ENCODE measurements at places on chromosomes 16 and 17.

- DNase-seq, result no peak
Measured at GRCh38 chr16:80993834-80994233, 12.9 kb downstream of the CMC2 start.

- DNase-seq, result no peak
Measured at GRCh38 chr16:46916980-46917379, 32.8 kb downstream of the GPT2 start.

GRCh38 chr16:3513892-3514583 is 13.2 kb downstream of the CLUAP1 start:
- no peak for DNase-seq

GRCh38 chr16:57734308-57734924 is 1.2 kb upstream of the KATNB1 start:
- DNase-seq, result no peak

DNA sequence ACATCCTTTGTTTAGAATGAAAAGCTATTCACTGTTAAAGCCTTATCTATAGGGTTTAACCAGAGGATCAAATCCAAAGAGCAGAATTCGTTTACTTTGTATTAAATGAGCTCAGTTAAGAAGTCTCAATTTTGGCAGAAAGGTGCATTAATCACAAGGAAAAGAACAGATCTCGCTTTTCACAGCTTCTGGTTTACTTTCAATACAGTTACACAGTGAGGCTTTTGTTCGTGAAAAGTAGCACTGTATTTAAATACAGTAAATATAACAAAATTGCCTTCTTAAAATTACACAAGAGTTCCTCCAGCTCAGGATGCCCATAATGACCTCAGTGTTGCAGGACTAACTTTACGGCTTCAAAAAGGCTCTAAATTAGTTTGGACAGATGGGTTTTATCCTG is 669.1 kb upstream of the SALL1 start:
- no peak for DNase-seq

DNA sequence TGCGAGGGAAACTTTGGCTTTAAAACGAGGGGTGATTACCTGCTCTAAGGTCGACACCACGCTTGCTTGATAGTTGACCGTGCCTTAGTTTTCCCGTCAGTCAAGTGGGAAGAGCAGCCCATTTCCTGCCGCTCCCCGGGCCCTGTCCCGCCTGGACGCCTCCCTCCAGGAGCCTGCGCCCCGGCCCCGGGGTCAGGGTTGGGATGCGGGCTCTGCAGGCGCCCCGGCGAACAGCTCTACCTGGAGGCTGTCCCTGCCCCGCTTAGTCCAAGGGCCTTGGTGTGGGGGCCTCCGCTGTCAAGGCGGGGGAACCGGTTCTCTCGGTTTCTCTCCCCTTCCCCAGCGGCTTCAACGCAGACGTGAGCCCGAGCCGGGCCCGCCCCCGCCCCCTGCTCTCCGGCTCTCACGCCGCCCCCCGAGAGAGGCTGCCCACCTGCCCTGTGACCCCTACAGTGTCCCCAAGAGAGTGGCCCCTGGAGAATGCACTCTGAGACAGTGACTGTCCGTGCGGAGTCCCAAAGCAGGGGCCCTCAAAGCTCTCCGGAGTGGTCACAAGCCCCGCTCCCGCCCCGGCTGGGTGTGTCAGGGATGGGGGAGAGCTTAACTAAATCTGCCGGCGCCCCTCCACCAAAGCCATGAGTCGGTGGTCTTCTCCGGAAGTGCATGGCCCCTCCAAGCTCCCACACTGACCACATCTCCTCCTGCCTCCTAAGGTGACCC is 117.4 kb upstream of the SMURF2 start:
- DNase-seq, result no peak

DNA sequence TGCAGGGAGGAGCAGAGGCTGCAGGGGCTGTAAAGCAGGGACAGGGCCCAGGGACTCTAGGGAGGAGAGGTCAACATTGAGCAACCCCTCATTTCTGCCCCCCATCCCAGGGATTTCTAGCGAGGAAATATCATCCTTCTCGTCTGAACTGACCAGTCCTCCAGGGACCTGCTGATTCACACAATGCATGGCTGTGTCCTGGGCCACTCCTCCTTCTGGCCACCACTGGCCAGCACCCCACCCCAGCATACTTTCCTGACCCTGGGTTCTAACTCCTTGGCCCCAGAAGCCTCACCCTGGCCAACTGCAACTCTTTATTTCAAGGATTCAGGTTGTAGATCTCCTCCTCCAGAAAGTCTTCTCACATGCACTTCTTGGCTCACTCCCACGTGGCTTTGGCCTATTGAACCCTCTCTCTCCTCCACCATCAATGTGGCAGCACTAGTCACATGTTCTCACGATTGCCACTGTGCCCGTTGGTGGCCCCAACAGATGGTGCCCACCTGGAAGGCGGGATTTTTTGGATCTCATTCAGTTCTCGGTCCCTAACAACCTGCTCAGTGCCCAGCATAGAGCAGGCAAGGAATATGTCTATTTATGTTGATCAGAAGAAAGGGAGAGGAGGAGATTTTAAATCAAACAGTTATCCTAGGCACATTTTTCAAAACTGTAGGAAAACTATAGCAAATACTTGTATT is 41.5 kb downstream of the CUEDC1 start:
- no peak for DNase-seq

GRCh38 chr17:62923258-62924150 is 42.5 kb upstream of the TANC2 start:
- DNase-seq, result no peak
